ENCODE measurements at places on chromosomes 12 and 14.
A peak's percentile ranks its signal among the peaks of the same experiment; 100 is the strongest.

GRCh38 chr12:92382383-92382878 lies 236.8 kb upstream of the BTG1 start:
- no peak for DNase-seq

- no peak for DNase-seq
These were observed 8.2 kb upstream of the MMP19 start for GRCh38 chr12:55850893-55851292.

DNA sequence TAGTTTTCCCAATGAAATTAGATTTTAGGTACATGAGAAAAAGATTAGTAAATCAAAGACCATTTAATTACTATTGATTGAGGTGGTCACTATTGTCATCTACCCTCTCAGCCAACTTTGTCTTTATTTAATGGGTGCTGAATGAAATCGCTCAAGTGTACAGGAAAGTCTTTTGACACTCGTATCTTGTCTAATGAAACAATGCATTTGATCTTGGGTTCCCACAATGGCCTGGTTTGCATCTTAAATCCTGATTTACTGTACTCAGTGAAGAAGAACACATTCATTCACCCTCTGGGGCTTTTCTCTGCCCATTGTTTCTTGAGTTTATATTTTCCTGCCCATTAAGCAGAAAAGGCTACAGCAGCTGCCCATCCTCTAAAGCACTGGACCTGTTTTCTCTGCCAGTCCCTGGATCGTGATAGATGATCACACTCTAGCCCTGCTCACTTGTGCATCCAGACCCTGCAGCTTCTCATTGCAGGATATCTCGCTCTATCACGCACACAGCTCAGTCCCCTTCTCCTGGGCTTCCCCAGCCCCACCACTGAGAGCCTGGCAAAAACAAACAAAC lies 1369.3 kb downstream of the AACS start:
- no peak for DNase-seq

DNA sequence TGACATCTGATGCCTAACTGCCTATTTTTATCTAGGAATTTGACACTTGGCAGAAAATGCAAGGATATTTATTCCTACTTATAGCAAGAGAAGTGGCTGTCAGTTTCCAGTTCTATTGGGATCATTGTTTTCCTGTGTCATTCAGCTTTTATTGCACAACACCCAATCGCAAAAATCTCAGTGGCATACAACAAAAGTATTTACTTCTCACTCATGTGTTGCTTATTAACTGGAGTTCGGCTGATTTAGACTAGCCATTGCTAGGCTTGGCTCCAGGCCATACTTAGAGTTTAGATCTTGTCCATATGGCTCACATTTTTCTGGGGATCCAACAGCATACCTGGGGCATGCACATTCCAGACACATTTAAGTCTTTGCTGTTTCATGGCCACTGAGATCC lies 218.6 kb upstream of the SYT1 start:
- DNase-seq, result no peak

DNA sequence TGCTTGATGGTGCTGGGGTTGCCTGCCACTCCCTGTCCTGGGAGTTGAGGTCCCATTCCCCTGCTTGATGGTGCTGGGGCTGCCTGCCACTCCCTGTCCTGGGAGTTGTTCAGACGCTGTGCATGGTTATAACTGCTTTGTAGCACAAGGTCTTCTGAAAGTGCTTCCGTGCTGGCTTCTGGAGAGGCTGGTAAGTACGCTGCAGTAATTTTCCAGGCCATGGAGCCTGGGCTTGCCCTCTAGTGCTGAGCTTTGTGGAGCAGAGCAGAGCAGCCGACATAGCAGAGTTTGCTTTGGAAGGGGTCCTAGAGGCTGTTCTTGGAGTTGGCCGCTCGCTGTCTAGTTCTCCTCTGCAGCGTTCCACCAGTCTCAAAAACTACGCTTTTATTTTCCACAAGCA lies 6.3 kb downstream of the B4GALNT3 start:
- no peak for DNase-seq

- no peak for DNase-seq
These were observed 58.7 kb downstream of the SSH1 start for GRCh38 chr12:108798551-108799221.

DNA sequence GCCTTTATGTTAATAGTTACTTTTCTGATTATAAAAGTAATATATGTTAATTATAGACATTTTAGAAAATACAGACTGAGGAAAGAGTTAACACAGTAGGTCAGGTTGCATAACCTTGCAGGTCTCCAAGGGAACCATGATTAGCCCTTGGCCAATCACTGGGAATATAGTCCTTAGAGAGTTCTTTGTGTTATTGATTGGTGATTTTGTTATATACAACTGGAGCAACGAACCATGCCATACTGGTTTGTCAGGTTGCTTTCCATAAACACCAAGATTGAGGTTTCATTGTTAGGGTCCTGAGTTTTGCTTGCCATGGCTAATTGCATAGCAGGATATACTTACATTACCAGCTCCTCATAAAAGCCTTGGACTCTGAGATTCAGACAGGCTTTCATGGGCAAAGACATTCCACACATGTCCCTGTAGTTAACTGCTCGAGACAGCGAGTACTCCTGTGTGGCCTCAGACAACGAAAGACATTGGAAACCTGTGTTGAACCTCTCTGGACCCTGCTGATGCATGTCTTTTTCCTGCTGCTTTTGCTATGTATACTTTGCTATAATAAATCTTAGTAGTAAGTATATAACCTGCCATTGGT lies 33.7 kb downstream of the MAPK1IP1L start:
- DNase-seq, result no peak

DNA sequence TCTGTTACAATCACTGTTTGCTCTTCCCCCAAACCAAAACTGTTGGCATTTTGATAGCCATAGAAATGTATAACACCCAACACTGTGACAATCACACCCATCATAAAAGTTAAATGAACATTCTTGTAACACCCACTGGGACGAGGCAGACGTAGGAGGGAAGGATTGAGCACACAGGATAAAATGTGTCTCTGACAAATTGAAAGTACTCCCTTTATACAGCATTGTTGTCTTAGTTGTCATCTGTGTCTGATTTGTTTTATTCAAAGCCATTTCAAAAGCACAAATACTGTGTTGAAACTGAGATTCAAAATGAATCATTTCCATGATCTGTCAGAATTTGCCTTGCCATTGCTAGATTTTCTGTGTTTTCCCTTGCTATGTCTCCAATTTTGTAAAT lies 436.3 kb downstream of the TMTC2 start:
- no peak for DNase-seq

GRCh38 chr14:84272290-84272721 lies 1257.6 kb upstream of the FLRT2 start:
- no peak for DNase-seq

DNA sequence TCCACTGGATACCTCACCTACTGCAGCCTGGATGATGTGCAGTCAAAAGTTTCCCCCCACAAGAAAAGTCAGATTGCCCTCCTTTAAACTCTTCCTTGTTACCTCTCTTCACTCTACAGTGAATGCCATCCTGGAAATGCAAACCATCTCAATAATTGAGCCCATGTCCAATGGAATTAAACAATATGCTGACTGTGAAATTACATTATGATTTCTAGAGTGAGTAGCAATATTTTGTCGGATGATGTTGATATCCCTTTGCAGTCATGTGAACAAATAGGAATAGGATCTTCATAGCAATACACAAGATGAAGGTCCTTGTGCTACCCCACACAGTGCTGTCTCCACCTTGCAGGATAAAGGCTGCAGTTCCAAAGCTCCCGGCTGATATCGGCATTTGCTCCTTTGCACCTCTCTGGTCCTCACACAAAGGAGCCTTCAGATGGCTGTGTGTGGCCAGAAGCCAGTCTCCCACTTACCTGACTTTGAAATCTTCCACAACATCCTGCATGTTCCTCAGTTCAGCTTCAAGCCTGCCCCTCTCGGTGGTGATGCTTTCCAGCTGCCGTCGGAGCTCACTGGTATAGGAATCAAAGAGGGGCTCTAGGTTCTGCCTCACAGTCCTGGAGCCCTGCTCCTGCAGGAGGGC lies 1.5 kb downstream of the KRT75 start:
- DNase-seq, result no peak

DNA sequence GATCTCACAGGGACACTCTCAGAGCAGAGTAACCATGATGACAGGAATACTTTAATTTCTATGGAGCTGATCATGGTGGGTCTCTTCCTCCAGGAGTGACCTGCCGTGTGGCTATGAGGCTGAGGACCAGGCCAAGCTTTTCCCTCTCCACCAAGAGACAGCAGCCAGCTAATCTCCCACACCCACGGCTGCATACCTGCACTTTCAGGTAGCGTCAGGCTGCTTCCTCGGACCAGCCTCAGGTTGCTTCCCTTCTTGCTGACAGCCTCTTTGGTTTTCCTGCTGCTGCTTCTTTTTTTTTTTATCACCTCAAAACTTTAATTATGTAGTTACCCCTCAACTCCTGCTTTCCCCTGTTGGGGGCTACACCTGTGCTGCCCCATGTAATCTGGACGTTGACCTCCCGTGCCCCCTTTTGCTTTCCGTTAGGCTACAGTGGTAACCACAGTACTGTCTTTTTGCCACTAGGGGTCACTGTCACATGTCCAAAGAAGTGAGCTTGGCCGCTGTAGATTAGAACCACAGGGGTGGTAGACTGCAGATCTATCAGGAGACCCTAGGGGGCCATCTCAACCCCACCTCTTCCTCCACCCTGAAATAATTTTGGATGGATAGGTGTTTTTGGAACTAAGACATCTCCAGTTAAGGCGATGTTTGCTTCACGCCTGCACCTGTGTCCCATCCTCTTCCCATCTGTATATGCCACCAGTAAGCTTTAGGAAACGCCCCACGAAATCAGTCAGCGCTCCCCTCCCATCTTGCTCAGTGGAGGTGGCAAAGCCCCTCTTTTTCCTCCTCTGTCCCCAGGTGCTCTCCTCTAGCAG lies 7.8 kb upstream of the PIP4K2C start:
- DNase-seq, result peak; percentile 49

DNA sequence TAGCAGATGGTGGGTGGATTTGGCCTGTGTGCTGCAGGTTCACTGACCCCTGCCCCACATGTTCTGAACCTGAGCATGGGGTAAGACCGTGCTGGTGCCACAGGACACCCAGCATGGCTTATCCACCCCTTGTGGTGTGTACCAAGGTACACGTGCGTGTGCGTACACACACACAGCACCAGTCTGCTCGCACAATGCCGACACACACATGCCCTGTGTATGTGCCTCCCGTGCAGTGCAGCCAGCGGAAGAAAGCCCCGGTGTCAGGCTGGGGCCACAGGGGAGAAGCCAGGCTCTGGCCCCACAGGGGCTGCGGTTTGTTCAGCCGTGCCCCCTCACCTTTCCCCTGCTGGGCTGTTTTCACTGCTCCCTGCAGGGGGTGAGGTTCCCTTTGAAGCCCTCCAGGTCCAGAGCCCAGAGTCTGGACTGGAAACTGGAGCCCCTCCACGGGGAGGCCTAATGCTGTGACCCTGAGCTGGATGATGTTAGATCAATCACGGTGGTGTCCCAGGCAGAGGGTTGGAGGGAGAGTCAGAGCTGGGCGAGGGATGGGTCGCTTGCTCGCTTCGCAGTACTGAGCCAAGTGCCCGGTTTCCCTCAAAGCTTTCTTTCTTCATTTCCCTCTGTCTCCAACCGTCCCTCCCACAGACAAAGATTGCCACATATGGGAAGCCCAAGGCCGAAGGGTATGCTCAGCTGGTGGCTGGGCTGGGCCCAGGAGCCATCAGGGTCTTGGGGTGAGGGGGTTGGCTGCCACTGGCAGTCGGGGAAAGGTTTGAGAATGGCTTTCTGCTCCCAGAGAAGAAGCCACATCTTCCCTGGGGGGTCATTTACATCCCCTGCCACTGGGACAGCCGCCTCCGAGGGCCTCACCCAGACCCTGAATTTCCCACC lies 6.2 kb downstream of the DTX1 start:
- no peak for DNase-seq

- no peak for DNase-seq
These were observed 191.1 kb downstream of the GRIN2B start for GRCh38 chr12:13790317-13790716.

DNA sequence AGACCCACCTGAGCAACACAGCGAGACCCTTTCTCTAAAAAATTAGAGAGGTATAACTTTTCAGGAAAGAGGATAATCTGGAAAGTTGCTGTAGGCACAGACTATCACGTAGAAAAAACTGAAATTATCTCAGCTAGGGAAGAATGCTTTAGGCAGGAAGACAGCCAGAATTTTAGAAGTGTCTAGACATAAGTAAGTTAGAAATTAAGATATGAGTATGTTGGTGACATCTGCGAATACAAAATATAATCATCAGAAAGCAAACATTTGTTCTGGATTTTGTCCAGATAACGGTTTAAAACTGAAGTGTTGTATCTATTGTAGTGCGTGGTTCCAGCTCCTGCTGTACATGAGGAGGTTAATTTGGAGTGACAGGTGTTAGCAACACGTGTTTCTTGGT lies 123.2 kb downstream of the FBXL14 start:
- DNase-seq, result no peak

DNA sequence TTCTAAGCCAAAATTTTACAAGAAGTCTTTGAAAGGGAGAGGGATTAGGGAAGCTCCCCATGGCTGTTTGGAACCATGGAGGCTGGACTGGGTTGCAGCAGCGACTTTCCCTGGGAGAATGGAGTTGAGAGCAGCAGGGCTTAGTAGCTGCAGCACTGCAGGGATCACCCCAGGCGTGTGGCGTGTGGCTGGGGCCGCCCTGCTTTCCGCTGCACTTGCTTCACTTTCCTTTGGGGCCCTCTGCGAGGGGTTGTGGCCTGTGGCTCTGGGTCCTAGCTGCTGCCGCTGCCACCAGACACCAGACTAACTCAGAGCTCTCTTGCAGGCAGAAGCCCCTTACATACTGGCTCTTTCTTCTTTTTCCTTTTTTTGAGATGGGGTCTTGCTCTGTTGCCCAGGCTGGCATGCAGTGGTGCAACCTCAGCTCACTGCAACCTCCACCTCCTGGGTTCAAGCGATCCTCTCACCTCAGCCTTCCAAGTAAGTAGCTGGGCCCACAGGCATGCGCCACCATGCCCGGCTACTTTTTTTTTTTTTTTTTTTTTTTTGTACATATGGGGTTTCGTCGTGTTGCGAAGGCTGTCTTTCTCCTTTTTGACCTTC lies 25.4 kb downstream of the CCDC62 start:
- DNase-seq, result no peak

- DNase-seq, result no peak
These were observed 275.7 kb upstream of the CRY1 start for GRCh38 chr12:107369006-107369405.

DNA sequence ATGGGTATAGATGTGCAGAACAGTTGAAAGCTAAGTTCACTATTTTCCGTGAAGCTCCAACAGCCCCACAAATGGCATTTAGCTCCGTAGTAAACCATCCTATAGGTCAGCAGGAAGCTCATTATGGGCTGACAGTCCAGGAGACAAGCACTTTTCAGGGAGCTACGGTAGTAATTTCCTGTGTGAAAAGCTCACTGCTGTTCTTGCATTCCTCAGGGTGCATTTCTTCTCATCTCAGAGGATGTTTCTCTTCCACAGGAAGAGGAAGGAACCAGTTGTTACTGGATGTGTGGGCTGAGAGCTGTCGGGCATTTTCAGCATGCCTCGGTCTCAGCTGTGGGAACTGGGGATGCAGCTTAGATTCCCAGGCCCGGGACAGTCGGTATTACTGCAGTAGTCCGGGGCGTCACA lies 72.8 kb downstream of the GALNT4 start:
- DNase-seq, result no peak

DNA sequence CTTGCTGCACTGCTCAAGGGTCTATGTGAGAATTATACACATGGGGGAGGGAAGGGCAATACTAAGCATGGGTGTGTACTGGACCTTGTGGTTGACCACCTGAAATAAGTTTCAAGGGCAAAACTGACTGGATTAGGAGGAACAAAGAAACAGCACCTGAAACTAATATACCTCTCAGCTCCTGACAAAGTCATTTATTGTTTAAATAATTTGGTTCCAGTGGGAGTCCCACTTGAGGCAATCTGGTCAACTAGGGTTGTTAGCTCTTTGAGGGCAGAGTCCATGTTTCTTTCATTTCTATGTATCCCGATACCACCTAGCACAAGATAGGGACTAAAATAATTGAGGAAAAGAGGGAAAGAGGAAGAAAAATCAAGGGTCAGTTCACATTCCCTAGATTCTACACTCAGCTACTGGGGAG lies 45.5 kb downstream of the STXBP6 start:
- no peak for DNase-seq
